ENCODE measurements at places on chromosomes 2 and 18.

DNA sequence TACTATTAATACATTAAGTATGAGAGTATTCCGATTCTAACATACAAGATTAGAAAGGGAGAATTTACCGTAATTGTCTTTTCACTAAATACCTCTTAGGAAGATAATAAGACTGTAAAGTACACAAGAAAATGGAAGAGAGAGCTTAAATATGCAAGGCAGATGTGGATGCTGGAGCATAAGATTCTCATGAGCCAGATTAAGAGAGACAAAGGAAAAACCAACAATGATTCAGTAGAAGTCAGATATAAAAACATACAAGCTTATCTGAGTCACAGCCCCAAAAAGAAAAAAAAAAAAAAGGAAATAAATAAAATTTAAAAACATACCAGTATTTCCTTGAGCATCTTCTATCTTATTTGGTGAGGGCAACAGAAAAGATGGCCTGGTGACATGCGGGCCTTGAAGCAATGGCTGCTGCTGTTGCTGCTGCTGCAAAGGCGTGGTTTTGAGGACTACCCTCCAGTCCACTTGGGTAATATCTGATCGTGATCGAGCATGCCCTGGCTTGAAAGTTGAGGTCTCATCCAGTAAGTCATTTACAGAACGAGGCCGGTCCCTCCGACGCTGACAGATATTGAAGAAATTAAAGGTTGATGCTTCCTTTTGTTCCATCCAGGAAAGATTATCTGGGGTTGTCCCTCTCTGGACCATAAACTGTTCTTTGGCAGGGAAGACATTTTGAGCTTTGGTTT, 24.5 kb downstream of the PLEKHM3 start:
- DNase-seq: no peak

DNA sequence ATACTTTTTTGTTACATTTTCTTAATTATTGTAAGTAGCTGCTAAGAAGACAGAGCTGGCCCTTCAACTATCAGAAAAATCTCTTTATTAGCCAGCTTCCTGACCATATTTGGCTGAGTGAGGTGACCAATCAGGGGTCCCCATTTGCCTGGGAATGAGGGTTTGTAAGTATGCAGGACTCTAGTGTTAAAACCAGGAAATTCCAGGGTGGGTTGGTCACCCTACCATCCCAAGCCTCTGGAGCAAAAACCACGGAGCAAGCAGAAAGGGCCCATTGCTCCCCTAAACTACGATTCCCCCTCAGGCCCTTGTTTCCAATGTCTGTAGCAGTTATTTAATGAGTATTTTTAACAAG, 165.6 kb upstream of the NCKAP5 start:
- DNase-seq: no peak

DNA sequence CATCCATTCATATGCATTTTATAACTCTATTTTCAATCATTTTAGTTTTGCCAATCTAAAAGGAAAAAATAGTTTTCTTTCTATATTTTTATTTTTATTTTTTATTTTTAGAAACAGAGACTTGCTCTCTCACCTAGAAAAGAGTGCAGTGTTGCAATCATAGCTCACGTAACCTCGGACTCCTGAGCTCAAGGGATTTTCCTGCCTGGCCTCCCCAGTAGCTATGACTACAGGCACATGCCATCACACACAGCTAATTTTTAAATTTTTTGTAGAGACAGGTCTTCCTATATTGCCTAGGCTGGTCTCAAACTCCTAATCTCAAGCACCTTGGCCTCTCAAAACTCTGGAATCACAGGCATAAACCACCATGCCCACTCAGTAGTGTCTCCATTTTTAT, 125.5 kb upstream of the XIRP2 start:
- DNase-seq: no peak

GRCh38 chr2:114170070-114170469, 272.4 kb upstream of the DPP10 start:
- no peak for DNase-seq

DNA sequence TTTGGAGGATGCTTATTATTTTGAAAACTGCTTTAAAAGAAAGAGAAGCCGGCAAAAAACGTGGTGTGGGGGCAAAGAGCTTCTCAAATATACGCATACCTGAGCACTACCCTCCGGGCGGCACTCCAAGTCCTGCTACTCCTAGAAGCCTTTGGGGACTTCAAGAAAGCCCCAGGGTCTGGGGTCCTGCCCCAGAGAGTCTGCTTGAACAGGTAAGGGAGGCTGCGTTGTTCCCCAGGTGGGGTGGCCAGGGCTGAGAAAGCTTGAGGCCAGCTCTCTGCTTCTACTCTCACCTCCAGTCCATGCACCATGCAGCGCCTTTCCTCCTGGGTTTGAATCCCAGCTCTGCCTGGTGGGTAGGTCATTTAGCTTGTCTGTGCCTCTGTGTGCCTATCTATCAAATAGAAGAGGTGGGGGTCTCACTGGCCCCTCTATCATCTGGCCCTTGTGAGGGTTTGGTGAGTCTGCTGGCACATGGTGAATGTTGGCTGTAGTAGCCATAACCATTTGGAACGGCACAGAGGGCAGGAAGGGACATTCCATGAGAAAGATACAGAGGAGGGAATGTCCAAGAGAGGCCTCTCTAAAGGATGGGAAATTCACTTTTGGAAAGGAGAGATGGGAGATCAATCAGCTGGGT, 19.5 kb downstream of the MALL start:
- no peak for DNase-seq

DNA sequence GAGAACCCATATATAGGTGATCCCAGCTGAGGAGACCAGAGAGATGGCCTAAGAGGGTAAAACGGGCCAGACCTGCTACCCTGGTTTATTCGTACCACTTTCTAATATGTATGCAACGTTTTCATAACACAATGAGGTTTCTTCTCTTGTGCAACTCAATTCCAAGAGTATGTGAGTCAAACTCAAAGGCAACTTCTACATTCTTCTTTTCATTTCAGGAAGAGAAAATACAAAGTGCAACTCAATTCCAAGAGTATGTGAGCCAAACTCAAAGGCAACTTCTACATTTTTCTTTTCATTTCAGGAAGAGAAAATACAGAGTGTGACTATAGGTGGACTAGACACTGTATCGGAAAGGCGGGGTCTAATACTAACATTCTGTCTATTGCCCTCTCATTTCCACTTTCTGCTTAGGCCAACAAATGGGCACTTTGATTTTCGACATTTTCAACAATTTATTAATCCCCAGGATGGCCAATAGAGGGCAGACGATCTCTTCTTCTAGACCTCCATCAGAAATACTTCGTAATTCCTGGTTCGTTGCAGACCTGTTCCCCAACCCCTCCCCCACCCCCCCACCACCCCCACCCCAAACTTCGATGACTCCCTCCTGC, 3.7 kb upstream of the CRIM1 start:
- peak; percentile 53 for DNase-seq

- DNase-seq: no peak
Measured at GRCh38 chr2:162342321-162342720, 1.6 kb upstream of the GCA start.

GRCh38 chr2:168683996-168684395, 118.4 kb upstream of the NOSTRIN start:
- DNase-seq: no peak

GRCh38 chr2:106208874-106209273, 14.8 kb upstream of the UXS1 start:
- DNase-seq: no peak

DNA sequence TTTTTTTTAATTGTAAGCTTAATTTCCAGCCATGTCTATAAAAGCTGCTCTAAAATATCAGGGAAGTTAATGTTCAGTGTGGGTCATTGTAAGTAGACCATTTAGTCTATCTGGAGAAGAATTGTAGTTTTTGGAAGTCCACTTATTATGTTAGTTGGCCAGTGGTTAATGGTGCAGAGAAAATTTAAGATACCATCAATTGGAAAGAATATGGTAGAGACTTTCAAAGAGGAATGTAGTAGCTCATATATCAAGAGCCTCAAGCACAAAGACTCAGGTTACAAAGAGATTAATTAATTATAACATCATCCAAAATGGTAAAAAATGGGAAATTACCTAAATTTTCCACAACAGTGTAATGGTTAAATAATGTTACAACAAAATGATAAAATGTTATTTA, 127.8 kb upstream of the CAVIN2 start:
- no peak for DNase-seq

GRCh38 chr2:85504778-85505261, 34.1 kb upstream of the MAT2A start:
- peak; percentile 22 for DNase-seq

- no peak for DNase-seq
Measured at GRCh38 chr2:226836548-226836885, 663 bp downstream of the RHBDD1 start.

GRCh38 chr2:85678794-85679672, 11.0 kb upstream of the SFTPB start:
- DNase-seq: peak; percentile 88

- peak; percentile 25 for DNase-seq
Measured at GRCh38 chr18:57436191-57436964, 1.2 kb downstream of the ONECUT2 start.

- DNase-seq: no peak
Measured at GRCh38 chr18:66838340-66838987, 234.6 kb upstream of the CDH19 start.

DNA sequence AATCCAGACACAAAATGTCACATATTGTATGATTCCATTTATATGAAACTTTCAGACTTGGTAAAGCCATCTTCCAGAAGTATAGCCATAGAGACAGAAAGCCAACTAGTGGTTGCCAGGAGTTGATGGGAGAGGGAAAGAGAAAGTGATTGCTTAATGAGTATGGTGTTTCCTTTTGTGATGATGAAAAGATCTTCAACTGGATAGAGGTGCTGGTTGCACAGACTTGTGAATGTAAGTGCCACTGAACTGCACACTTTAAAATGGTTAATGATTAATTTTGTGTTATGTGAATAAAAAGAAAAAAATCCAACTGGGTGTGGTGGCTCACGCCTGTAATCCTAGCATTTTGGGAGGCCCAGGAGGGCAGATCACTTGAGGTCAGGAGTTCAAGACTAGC, 135.3 kb upstream of the SLC1A4 start:
- no peak for DNase-seq

- DNase-seq: no peak
Measured at GRCh38 chr2:62222674-62223073, 26.8 kb downstream of the B3GNT2 start.

GRCh38 chr18:12093520-12094257, at the start of gene ANKRD62:
Gene ANKRD62, plus strand, starts transcription at chr18:12093843. Its CDS starts 175 bp downstream, at chr18:12094018.
- DNase-seq: no peak

DNA sequence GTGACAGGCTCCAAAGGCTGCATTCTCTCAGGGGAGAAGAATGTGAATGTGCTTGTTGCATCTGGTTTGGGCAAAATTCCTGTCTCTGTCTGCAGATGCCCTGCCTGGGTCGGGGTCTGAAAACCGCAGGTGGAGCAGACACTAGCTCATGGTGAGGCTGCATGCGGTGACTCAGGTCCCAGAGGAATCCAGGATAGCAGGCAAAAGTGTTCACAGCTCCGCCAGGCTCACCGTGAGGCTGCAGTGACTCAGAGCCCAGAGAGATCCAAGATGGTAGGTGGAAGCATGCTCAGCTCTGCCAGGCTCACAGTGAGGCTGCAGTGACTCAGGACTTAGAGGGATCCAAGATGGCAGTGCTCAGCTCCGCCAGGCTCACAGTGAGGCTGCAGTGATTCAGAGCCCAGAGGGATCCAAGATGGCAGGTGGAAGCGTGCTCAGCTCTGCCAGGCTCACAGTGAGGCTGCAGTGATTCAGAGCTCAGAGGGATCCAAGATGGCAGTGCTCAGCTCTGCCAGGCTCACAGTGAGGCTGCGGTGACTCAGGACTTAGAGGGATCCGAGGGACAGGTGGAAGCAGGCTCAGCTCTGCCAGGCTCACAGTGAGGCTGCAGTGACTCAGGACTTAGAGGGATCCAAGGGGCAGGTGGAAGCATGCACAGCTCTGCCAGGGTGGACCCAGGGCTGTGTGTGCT, 200.5 kb downstream of the ACKR3 start:
- DNase-seq: no peak

DNA sequence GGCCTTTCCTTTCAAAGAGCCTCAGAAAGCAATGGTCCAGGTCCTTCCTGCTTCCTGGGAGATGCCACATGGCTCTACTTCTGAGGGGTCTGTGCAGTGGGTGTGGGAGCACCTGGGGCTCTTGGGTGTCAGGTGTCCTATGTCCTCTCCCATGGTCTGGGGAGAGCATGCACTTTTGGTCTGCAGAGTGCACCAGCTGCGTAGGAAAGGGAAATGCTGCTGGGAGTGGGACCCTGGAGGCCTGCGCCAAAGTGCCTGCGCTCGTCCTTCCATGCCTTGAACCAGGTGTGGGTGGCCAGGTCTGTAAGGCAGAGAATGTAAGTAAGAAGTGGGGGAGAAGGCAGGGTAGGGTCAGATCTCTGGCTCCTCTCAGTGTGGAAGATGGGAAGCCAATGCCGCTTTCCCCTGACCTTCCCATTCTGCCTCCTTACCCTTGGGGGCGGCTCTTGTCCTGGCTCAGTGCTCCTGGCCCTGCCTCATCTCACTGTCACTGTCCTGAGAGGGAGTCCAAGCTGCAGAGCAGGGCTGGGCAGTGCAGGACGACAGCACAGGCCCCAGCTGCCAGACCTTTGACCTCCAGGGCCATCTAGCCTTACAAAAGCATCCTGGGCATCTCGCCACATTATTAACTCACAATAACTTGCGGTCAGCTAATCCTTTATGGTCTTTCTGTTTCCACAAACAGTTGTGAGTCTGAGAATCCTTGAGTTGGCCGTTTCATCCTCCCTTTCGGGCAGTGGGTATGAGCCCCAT, 6.6 kb upstream of the PROM2 start:
- no peak for DNase-seq

GRCh38 chr2:120831891-120832290, 96.2 kb downstream of the GLI2 start:
- no peak for DNase-seq

- DNase-seq: no peak
Measured at GRCh38 chr2:88637464-88637863, 10.2 kb upstream of the EIF2AK3 start.

DNA sequence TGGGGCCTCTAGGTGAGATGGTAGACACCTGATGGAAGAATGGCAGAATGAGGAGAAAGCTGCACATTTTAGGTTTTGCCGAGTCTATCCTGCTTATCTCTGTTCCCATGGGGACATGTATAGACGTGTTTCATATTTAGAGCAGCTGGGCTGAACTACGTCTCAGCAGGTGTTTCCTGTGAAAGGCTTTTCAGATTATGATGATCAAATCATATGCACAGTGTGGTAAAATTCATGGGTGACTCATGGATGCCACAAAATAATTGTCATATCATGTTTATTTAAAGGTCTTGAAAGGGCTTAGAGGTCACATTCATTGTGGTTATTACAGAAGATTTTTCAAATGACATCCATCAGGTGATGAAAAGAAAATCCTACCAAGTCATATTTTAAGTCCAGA, 90.5 kb downstream of the ICOS start:
- no peak for DNase-seq

DNA sequence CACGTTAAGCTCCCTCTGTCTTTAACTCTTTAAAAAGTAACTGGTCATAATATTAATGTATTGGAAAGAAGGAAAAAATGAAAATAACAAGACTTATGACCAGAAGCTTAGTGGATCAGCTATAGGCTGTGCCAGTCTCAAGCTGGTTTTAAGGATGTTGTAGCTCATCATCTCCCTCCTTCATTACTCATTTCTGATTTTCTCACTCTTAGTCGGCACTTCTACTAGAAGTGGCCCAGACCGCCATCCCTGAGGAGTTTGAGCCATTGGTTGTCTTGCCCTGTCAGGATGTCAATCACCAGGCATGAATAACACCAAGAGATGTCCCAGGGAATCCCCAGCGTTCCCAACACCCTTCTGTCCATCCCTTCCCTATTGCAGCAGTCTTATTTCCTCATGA, 151.5 kb downstream of the ASXL3 start:
- no peak for DNase-seq

- DNase-seq: no peak
Measured at GRCh38 chr2:74922592-74923227, 35.7 kb upstream of the POLE4 start.

GRCh38 chr2:24877067-24877466, 43.0 kb downstream of the ADCY3 start:
- DNase-seq: no peak
